Stimulated activated CD4-positive, alpha-beta T cell treated with anti-CD3 and anti-CD28 coated beads, Interleukin-12 subunit alpha, Interleukin-12 subunit beta, amount 100 ng/mL, for 4 hours (primary cell): ENCODE measurements at places on chromosomes 7 and 10.

- no peak for DNase-seq
Measured at GRCh38 chr10:122368502-122369254, 5.8 kb upstream of the PLEKHA1 start.

DNA sequence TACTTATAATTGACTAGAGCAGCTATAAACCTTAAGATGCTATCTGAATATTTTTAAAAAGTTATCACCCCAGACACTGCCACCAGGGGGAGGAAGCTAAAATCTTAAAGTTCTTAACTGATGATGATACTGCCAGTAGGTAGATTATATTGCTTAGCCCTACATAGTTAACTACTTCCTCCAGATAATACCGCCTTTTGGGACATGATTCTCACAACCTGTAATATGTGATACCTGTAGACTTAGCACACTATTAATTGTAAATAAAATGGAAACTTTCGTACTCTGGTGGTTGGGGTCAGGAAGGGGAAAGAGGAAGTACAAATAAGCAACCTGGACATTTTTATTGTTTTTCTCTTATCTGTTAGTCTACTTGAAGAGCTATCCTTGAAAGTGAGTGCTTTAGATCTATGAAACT is 268.9 kb downstream of the ADK start:
- DNase-seq, result peak; percentile 19

DNA sequence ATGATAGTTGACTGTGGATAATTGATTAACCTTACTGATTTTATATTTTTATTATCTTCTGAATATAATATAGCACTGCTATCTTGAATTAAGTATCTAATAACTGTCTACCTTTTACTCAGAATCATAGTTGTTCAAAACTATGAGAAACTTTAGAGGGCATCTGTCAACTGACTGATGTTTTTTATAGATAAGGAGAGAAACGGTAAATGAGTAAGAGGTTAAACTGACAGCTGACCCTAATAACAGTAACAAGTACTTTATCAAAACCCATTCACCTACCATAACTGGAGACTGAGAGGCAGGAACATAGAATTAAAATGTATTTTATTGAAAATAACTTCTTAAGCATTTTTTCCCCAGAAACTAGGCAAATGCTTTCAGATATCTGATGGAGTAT is 62.2 kb downstream of the CYP51A1 start:
- DNase-seq, result no peak

- DNase-seq, result no peak
Measured at GRCh38 chr7:66189695-66190503, 15.2 kb upstream of the TPST1 start.

GRCh38 chr7:36390199-36391090 is 783 bp downstream of the ANLN start:
- peak; percentile 33 for DNase-seq

GRCh38 chr10:23742807-23743206 is 303.9 kb downstream of the OTUD1 start:
- DNase-seq, result no peak

GRCh38 chr10:21740989-21741388 is 207.0 kb downstream of the MLLT10 start:
- no peak for DNase-seq

DNA sequence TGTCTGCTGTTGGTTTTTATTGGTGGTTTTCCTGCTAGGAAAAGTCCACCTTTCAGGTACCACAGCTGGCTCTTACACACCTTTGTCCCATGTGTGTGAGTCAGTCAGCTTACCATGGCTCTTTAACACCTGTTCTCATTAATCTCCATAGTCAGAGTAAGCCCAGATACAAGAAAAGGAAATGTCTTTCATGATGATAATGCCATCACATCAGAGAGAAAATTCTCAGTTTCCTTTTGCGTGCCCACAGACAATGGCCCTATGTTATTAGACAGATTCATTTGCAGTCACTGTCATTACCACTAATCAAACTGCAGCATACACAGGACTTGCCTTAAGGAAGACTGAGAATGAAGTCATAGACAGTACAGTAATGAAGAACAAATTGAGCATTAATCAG is 1583.6 kb upstream of the LRRTM3 start:
- DNase-seq, result no peak

- no peak for DNase-seq
Measured at GRCh38 chr7:141624763-141625162, 73.6 kb downstream of the AGK start.

DNA sequence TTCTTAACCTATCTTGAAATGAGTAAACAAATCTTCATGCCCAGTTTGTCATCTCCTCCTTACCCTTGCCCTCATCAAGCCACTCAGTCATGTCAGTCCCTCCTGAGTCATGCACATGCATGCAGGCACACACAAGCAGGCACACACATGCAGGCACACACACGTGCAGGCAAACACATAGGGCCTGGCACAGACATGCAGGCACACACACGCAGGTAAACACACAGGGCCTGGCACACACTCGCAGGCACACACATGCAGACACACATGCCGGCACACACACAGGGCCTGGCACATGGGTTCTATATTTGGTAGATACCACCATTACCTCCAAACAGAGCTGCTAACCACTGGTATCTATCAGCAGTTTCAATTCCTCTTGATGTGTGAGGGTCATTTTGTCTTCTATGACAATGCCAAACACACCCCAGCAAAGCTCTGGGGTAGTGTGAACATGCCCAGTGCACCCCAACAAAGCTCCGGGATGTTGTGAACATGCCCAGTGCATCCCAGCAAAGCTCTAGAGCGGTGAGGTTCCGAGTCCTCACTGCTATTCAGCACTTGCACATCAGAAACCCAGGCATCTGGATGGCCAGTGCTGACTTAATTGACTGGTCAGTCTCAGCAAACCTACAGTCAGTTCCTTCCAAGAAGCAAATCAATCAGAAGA is 563.8 kb downstream of the PTPRN2 start:
- DNase-seq, result no peak

GRCh38 chr10:15251791-15252380 is 83.4 kb upstream of the NMT2 start:
- no peak for DNase-seq

- DNase-seq, result no peak
Measured at GRCh38 chr10:76881477-76882220, 756.0 kb downstream of the KCNMA1 start.

DNA sequence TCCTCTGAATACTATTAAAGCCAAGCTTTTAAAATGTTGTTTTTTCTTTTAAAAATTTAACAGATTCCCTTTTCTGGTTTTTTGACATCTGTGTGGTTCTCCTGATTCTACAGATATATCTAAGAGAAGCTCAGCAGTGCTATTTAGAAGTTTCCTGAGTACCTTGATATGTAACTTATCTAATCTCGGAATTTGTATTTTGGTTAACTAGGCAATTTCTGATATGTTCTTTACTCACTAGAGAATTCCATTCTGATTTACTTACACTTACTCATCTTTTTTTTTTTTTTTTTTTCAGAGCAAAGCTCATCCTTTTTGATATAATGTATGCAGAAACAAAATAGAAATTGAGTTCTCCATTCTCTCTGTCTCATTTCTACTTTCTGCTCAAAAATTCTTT is 63.8 kb downstream of the PALS2 start:
- no peak for DNase-seq

DNA sequence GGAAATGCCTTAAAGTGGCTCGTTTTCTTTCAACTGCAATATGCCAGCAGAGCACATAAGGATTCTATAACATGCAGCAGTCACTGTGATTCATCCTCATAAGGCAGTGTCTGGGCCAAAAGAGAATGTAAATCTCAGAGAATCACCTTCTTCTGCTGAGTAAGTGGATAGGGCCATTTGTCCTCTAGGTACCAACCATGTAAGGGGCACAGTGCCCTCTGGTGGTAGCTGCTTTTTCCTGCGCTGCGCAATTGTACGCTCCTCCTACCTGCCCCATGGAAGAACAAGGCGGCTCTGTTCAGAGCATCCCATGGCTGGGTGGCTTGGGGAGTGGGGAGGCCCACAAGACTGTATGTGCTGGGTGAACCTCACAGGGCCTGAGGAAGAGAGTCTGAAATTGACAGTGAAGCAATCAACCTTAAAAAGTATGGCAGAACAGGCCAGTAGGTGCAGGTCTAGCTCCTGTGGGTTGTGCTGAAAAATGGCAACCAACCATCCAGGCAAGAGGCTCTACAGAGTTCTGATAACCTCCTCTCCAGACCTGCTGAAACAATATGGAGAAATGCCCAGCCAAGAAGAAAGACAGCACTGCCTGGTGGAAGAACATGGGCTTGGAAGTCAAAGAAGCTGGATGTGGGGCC is 78.6 kb upstream of the C10orf90 start:
- peak; percentile 47 for DNase-seq

DNA sequence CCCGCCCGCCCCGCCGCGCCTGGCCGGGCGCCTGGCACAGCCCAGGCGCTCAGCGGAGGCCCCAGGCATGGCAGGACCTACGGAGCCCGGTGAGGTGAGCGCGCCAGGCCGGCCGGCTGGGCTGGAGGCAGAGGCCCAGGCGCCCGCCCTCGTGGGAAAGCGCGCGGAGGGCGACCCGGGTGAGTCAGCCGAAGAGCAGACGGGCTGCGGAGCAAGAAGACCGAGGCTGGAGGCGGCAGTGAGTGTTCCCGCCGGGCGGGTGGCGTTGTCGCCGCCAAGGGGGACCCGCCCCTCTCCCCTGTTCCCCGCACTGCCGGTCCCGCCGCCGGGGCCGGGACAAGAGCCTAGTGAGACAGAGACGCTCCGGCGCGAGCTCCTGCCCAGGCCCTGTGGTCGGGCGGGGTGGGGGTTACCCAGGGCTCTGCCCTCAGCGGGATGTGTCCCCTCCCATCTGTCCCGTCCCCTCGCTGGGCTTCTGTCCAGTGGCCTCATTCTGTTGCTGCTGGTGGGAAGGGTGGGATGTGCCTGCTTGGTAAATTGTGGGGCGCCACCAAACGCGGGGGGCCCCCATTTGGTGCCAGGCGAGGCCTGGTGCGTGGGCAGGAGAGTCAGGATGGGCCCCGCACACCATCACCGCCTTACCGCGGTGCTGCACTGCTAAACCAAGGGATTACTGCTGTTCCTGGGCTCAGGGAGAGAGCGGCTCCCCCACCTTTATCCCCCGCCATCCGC is 17.0 kb upstream of the NODAL start:
- peak; percentile 59 for DNase-seq

DNA sequence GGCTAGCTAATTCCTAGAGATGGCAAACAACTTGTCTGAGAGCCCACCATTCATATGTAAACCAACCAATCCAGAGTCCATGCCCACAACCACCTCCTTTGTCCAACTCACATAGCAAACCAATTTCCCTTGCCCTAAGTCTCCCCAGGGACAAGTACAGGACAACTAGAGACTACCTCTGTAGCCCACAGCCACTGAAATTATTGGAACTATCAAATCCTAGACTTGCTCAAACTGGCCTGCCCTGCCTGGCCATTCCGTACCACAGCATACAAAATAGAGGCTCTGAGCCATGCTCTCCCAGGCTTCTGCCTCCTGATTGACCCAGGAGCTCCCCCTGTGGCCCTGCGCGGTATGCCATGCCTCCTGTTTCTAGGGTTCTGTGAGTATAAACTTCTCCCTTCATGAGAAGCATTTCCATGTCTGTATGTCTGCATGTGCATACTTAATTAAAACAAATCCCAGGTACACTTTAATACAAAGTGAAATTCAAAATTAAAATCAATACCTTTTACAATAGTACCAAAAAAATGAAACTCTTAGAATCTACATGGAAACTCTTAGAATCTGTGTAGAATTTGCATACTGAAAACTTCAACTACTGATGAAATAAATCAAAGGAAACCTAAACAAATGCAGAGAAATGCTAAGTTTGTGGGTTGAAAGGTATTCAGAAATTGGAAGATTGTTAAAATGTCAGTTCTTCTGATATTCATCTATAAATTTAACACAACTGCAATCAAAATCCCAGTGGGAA is 4.0 kb upstream of the HECW1 start:
- peak; percentile 48 for DNase-seq

- DNase-seq, result no peak
Measured at GRCh38 chr7:48025624-48026023, 3.3 kb downstream of the SUN3 start.

- no peak for DNase-seq
Measured at GRCh38 chr10:127474501-127474900, 74.6 kb upstream of the NPS start.

DNA sequence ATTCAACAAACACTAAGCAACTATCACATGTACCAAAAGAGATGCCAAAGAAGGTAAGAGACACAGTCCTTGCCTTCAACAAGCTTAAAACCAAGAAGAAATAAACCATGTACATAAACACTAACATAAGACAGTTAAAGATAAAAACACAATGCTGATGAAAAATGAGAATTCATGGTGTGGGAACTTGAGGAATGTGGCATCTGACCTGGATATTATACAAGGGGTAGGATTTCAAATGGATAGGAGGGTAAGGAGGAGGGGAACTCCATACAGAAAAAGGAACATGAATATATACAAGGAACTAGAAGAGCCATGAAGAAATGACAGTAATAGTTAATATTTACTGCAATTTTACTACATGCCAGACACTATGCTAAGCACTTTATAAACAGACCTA is 11.0 kb downstream of the HIBADH start:
- DNase-seq, result no peak

DNA sequence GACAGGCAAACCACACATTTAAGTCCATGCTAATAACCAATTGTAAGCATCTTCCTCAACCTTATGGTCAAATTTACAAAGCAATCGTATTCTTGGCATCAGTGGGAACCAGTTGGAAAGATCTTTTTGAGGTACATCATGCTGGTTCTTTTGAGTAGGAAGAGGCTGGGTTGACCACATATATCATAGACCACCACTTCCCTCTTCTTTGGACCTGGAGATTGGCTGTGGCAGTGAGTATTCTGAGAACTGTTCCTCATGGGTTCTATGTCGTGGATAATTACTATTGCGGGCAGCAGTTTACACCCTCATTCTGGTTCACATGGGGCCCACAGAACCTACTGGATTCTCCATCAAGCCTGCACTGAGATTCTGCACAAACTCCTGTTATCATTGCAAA is 35.5 kb upstream of the C1GALT1 start:
- no peak for DNase-seq

- DNase-seq, result no peak
Measured at GRCh38 chr7:12674053-12674452, 13.4 kb upstream of the ARL4A start.

- peak; percentile 67 for DNase-seq
Measured at GRCh38 chr10:103765981-103766380, 89.4 kb downstream of the SH3PXD2A start.

- DNase-seq, result no peak
Measured at GRCh38 chr7:139072796-139073195, 36.7 kb downstream of the ZC3HAV1 start.

DNA sequence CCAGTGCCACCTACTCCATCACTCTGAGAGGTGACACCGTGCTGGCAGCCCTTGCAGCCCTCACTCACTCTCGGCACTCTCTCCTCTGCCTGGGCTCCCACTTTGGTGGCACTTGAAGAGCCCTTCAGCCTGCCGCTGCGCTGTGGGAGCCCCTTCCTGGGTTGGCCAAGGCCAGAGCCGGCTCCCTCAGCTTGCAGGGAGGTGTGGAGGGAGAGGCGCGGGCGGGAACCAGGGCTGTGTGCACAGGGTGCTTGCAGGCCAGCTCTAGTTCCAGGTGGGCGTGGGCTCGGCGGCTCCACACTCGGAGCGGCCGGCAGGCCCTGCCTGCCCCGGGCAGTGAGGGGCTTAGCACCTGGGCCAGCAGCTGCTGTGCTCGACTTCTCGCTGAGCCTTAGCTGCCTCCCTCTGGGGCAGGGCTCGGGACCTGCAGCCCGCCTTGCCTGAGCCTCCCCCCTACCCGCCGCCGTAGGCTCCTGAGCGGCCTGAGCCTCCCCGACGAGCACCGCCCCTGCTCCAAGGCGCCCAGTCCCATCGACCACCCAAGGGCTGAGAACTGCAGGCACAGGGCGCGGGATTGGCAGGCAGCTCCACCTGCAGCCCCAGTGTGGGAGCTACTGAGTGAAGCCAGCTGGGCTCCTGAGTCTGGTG is 48.7 kb upstream of the SLC35G1 start:
- no peak for DNase-seq

- no peak for DNase-seq
Measured at GRCh38 chr10:92356041-92356440, 65.1 kb downstream of the MARCHF5 start.
